Astrocyte of the spinal cord (primary cell): ENCODE measurements at places on chromosomes 7 and 10.

DNA sequence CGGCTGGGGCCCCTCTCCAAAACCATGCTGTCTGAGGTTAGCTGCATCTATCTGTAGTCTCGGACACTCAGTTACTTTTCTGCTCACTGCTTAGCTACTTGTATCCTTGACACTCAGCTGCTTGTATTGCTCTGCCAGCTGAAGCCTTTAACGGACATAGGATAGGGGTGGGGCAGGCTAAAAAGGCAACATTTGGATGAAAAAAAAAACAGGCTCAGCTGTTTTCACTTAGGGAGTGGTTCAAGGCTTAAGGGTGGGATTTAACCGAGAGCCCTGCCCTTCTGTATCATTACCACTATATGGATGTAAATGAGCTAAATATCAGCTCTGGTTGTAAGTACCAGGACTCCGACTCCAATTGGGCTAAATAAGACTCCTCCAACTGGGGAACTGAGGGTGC is 28.6 kb downstream of the LSMEM1 start:
- DNase-seq: no peak

GRCh38 chr10:13587391-13587790 is 626 bp downstream of the PRPF18 start:
- no peak for DNase-seq

- no peak for DNase-seq
Measured at GRCh38 chr10:132421847-132422751, 25.1 kb downstream of the PWWP2B start.

DNA sequence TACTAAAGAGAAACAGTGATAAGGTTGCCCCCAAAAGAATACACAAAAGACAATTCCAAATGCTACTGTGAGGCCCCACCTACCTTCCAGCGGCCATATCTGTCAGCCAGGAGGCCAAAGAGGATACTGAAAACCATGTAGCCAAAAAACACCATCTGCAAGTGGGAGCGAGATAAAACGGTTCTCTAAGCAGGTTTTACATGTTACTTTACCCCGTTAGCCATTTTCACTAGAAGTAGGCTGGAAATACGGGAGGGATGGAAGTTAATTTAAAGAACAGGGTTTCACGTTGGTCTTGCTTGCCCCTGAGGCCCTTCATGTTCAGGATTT is 38.2 kb downstream of the SVOPL start:
- no peak for DNase-seq

DNA sequence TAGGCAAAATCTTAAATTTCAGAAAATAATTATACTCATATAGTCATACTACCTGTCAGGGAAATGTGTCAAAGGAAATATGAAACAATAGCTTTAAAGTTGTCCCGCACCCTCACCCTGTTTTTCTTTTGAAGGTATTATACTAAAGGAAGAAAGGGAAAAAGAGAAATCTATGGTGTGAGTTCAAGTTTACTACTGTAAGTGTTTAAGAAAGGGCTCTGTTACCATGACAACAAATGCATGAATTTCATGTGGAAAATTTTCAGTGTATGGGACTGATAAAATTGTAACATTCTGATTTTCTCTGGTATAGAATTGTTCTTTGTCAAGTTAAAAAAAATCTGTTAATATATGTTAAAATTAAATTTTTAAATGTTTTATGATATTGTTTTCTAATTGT is 229.8 kb downstream of the ADK start:
- no peak for DNase-seq

DNA sequence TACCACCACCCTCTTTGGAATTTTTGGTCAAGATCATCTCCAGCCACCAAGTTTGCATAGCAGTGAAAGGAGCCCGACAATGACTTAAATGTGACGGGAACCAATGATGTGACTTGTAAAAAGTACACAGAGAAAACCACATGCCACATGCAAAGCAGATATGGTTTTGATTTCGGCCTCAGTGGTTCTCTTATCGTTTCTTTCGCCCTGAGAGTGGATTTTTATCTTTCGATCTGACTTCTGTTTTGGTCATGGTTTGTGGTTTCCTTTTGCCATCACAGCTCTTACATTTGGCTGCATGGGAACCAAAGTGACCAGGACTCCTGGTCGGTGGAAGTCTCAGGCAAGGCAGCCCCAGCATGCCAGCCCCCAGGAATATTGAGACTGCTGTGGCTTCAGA is 31.5 kb downstream of the TCF7L2 start:
- DNase-seq: peak; percentile 48

GRCh38 chr7:113083132-113083815 is 3.4 kb downstream of the GPR85 start:
- DNase-seq: no peak

DNA sequence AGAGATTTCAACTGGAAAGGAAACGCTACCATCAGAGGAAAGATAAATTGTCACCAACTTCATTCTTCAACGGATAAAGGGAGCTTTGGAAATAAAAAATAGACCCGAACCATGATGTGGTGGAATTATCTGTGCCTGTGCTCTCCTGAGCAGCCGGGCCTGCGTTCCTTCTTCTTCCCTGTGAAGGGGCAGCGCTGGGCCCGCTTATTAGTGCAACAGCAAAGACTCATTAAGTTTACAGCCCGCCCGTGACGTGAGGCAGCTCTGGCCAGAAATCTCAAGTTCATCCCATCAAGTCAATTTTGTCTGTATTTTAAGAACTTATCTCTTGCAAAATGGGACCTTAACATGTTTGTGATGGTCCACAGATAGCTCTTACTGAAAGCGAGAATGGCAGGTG is 193.7 kb downstream of the ADARB2 start:
- no peak for DNase-seq

DNA sequence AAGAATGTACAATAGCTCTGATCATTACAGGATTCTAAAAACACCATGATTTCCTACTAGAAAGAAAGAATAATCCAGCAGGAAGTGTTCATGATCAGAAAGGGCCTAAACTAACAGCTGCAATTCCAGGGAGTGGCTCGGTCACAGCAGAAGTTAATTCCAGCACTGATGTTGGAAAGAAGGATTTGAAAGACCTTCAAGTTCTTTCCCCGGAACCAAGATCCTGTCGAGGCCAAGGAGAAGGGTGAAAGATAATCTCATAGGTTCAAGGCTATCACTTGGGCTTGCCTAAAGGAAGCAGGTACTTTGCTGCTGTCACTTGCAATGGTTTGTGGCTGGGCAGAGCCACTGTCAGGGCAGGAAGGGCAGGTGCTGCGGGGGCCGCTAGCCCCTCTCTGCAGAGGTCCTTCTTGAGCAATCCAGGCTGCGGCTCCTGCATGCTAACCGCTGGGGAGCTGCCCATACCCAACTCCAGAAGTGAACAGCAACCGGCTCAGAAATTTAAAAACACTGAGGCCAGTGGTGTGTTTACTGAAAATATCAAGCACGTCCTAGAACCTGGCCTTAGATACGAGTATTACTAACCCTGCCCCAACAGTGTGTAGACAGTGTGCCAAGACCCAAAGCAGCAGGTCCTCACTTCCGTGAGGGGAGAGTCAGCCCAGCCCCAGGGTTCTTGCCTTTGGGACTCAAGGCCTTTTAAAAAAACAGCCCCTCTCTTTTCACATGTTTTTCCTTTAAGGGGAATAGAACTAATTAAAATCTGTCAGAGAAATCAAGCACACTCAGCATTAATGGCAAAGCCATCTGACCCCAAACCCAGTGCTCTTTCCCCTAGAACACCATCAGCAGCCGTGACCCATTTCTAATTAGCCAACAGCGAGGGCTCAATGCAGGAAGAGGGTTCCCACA is 76.8 kb downstream of the VIPR2 start:
- DNase-seq: no peak

DNA sequence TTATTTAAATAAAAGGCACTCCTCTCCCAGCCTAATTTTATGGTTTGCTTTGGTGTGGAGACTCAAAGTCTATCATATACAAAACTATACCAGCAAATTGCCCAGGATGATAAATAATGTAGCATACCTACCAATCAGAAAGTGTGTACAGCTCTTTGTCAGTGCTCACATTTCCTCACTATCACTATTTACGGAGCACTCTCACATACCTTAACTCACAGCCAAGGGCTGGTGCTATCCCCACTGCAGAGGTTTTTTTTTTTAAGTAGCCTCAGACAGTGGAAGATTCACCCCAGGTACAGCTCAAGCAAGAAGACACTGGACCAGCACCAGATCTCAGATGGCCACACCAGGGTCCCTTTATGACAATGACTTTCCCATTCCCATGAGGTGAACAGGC is 2.5 kb downstream of the PDLIM1 start:
- no peak for DNase-seq

- DNase-seq: peak; percentile 52
Measured at GRCh38 chr10:125093199-125093973, 67.0 kb downstream of the CTBP2 start.

- no peak for DNase-seq
Measured at GRCh38 chr10:46544989-46545791, 11.3 kb downstream of the GPRIN2 start.

DNA sequence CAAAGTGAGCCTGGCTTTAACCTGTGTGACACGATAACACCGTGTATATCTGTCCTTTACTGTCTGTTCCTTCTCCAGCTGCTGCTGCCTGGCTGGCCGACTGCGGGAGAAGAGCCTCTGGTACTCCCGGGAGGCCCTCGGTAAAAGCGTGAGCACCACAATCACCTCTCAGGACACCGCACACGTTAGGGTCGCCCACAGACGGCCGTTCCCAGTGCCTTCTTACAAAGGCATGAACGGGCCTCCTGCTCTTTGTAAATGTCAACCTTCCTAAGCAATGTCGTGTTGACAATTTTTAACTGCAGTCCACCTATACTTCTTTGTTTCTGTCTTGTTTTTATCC is 177.6 kb downstream of the DIP2C start:
- no peak for DNase-seq
